OCI-LY7 (cell line): ENCODE measurements at places on chromosomes 16 and 17.

DNA sequence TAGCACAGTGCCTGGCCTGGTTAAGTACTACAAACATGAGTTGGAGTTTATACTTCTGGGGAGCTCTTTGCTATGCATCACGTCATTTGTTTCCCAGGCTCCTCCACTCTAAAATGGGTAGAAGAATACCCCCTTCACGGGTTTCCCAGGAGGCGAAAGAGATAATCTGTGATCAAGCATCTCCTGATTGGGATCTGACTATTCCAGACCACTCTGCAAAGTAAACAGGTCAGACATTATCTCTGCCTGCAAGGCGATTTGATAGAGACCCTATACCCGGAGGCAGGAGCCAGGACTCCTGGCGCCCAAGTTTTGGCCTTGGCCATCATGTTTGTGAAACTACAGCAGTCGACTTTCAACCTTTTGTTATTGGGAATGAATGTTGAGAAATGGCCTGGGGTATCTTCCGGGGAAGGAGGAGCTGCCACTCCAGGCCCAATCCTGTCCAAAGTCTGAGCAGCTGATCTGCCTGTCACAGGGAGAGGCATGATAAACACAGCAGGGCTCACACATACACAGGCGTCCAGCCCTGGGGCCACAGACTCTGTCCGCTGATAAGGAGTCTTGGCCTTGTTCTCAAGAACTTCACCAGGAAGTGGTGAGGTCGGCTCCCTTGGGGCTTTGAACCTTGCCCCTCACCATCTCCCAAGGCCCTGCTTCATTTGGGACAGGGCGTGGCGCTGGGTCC, 199.9 kb downstream of the MAF start:
- DNase-seq, result no peak

GRCh38 chr17:78643326-78643725, 66.1 kb upstream of the DNAH17 start:
- no peak for DNase-seq

DNA sequence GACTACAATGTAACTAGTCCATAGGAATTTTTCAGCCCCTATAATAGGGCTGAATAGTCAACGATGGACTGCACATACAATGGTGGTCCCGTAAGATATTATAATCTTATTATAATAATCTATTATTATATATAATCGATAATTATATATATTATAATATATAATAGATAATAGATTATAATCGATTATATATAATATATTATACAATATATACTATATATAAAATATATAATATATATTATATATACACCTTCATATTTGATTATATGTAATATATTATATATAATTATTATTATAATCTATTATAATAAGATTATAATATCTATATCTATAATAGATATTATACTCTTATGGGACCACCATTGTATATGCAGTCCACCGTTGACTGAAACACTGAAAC, 238.8 kb downstream of the XYLT1 start:
- no peak for DNase-seq

DNA sequence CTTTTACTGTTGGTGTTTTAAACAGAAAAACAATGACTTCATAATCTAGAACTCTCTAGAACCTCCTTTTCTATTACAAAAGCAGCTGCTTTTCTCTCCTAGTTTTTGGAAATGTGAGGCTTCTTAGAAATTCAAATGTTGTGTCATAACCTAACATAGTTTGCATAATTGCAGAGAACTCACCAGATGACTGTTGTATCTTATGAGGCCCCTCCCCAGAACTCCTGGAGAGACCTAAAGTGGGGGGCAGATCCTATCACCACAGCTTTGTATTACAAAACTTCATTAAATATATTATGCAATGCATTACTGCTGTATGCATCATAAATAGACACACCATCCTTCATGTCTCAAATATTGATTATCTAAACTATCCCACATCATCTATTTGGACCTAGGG, 538.7 kb upstream of the HSBP1 start:
- DNase-seq, result no peak

DNA sequence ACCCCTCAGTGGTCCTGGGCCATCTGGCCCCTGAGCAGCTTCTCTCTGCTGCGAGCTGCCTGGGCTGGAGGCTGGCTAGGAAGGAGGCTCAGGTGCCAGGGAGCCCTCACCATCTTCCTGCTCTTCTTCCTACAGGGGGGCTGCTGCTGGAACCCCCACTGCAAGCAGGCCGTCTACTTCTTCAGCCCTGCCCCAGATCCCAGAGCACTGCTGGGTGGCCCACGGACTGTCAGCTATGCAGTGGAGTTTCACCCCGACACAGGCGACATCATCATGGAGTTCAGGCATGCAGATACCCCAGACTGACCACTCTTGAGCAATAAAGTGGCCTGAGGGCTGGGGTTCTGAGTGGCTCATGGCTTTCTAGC, 46.1 kb downstream of the PRMT7 start:
- DNase-seq, result no peak

GRCh38 chr17:3049705-3050295, 13.6 kb downstream of the OR1D5 start:
- DNase-seq, result no peak

- peak; percentile 53 for DNase-seq
Observed at GRCh38 chr16:12868169-12868568, 33.2 kb upstream of the SHISA9 start.

- no peak for DNase-seq
Observed at GRCh38 chr17:28369684-28370034, 448 bp downstream of the VTN start.

GRCh38 chr17:27536781-27537180, 80.5 kb downstream of the KSR1 start:
- DNase-seq, result no peak
